ENCODE measurements at places on chromosomes 4 and X.

GRCh38 chr4:42483426-42484379 lies 86.4 kb downstream of the SHISA3 start:
- DNase-seq = no peak

GRCh38 chr4:46404981-46405380 lies 15.1 kb upstream of the GABRA2 start:
- no peak for DNase-seq

DNA sequence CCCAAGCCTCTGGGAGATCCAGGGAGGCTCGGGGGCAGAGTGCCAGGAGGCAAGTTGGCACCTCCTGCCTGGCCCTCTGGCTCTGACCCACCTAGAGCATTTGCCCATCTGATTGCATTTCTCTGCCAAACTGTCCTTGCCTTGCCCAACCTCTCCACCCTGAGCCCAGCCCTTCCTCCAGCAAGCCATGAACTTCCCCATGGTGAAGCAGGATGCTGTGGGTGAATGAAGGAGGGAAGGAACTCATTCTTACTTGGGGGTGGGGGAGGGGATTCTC lies 9.3 kb upstream of the CNGA2 start:
- no peak for DNase-seq

GRCh38 chr4:99991741-99992140 lies 41.7 kb upstream of the H2AZ1 start:
- no peak for DNase-seq

GRCh38 chrX:69264158-69264581 lies 98.9 kb upstream of the PJA1 start:
- no peak for DNase-seq

- no peak for DNase-seq
Measured at GRCh38 chrX:108437349-108438109, 693 bp downstream of the COL4A6 start.

- DNase-seq = no peak
Measured at GRCh38 chrX:12610079-12610478, 181.1 kb upstream of the PRPS2 start.

GRCh38 chrX:14496674-14497073 lies 32.7 kb upstream of the GLRA2 start:
- no peak for DNase-seq

GRCh38 chr4:88028946-88029345 lies 21.5 kb downstream of the PKD2 start:
- DNase-seq = no peak

- DNase-seq = no peak
Measured at GRCh38 chr4:6410664-6411063, 61.8 kb downstream of the PPP2R2C start.

DNA sequence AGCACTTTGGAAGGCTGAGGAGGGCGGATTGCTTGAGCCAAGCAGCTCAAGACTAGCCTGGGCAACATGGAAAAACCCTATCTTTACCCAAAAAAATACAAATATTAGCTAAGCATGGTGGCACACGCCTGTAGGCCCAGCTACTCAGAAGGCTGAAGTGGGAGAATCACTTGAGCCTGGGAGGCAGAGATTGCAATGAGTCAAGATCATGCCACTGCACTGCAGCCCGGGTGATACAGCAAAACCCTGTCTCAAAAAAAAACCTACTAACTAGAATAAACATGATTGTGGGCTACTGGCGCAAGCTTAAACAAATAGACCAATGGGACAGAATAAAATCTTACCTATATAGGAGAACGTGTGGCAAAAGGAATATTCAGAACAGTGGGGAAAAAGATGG lies 7.3 kb downstream of the CDKL2 start:
- DNase-seq = no peak

DNA sequence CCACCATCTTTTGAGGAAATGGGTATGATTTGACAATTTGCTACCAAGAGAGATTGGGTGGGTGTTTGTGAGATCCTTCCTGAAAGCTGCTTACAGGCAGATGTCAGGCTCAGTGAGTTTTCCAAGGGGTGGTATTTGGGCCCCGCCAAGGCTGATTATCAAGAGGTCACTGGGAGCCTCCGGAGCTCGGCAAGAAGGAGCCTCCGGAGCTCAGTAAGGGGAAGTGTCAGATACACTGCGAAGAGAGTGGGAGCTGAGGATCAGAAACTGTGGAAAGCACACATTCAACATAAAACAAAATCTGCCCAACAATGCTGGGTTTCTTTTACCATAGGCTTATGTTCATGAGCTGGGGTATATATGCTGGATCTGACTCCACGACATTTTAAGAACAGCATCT lies 714 bp downstream of the RTL3 start:
- DNase-seq = no peak

DNA sequence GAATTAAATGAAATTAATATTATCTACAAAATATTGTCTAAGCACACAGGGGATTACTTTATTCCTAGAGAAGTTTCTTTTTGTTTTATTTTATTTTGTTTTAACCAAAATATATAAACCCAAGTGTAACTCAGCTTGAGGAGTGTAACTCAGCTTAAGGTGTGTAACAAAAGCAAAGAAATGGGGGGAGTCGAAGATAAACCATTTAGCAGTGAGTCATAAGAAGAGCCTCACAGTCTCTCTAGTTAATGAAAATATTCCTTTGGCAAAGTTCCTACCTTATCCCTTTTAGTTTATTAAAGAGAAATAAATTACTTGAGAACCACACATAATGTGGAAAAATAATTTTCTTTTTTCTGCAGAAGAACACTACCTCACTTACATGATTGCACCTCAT lies 261.8 kb downstream of the KCTD8 start:
- DNase-seq = no peak

DNA sequence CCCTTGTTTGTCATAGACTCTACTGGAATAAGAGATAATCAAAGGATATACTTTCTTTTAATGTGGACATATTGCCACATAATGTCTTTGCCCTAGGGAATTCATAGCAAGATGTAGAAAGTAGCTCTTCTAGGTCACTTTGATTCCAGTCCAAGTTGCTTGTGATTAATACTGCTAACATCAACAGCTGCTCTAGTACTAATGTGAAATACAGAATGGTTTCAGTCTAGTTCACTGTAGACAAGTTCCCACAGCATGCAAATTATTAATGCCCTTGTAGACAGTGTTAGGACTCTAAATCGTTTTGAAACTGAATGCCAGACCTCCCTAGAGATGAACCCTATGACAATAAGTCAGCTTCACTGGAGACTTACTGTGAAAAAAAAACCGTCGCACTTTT lies 494.6 kb upstream of the ATOH1 start:
- DNase-seq = no peak

- DNase-seq = no peak
Measured at GRCh38 chrX:137573324-137574101, 7.6 kb downstream of the ZIC3 start.

- peak; percentile 26 for DNase-seq
Measured at GRCh38 chrX:97039363-97040029, 155.8 kb downstream of the RPA4 start.

- DNase-seq = no peak
Measured at GRCh38 chr4:10181745-10182445, 65.3 kb upstream of the WDR1 start.

GRCh38 chr4:173502282-173502681 lies 27.7 kb downstream of the HAND2 start:
- DNase-seq = no peak

DNA sequence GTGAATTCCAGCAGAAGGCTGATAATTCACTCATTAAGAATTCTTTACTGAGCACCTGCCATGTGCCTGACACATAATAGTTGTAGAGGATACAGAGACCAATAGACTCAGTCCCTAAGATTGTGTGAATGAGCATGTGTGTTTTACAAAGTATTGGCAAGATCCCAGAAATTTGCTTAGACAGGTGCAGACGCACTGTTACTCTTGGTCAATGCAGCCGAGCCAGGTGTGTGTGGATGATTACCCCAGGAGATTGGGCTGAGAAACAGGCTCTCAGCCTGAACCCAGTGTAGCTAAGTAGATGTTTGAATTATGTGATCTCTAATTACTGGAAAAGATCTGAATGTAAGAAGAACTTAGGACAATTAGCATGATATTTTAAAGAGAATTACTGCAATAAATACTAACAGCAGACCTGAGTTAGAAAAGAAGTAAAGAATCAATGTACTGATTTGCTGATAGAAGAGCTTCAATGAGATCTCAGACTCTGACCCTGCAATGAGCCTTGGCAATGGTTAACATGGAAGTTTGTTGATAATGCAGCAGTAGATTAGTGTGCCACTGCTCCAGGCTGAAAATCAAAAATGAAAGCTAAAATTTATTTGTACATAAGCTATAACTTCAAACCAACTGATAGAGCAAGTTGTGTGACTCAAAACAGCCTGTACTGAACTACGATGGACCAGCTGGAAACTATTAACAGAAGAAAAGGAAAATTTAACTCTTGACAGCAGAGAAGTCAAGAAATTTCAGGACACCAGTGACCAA lies 32.2 kb upstream of the NDST4 start:
- DNase-seq = no peak

DNA sequence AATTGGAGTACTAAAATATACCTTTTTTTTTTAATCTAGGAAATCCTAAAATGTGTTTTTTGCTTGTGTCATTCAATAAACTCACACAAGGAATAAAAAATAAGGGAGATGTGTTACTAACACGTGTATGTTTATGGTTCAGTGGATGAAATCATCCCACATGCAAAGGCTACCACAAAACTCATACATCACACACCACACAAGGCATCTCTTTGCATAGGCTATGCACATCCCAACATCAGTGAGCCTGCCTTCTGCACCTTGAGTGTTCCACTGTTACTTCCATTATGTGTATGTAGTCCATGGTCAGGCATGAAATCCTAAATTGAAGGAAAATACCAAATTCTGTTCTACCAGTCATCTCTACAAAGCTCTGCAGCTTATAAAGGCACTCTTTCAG lies 213.1 kb downstream of the DCTD start:
- no peak for DNase-seq

GRCh38 chr4:123996718-123997510 lies 600.3 kb downstream of the SPRY1 start:
- no peak for DNase-seq

- no peak for DNase-seq
Measured at GRCh38 chrX:21225643-21226042, 148.6 kb upstream of the CNKSR2 start.

- no peak for DNase-seq
Measured at GRCh38 chr4:138204507-138204906, 37.6 kb downstream of the SLC7A11 start.

DNA sequence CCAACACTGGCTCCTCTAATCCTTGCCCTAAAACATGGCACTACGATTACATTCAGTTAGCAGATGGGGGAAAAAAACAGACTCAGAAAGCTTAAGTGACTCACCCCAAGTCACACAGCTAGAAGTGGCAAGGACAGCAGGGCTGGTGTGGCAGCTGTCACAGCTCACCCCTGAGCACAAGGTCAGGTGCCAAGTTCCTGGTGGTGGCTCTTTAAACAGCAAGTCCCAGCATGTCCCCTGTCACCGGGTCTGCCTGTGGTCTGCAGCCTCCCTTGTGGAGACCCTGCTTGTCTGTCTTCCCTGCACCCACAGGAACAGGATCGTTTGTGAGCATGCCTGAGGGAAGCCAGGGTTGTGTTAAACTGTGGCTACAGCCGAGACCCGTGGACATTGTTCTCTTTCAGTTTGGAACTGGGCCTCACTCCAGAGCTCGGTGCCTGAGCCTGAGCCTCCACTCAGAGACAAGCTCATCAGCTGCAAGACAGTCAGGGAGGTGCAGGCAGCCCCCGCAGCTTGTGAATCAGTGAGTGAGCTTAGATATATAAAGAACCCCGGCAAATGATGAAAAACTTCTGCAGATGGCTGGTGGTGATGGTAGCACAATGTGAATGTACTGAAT lies 260.8 kb downstream of the BCOR start:
- no peak for DNase-seq

DNA sequence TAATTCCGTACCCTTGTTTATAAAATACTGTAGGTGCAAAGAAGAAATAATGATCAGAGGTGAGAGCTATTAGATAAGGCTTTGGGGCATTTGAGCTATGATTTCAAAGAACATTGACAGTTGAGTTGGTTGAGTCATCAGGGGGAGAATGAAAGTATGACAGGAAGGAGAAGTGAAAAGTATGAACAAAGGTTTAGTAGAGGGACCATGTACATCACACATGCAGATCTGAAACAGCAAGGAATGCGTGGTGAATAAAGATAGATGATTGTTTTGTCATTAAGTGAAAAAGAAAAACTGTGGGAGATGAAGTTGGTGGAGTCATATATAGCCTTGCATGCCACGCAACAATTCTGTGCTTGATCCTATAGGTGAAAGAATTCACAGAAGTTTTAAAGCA lies 163.1 kb downstream of the ARAP2 start:
- DNase-seq = no peak

- no peak for DNase-seq
Measured at GRCh38 chrX:13088156-13088487, 43.7 kb upstream of the FAM9C start.

DNA sequence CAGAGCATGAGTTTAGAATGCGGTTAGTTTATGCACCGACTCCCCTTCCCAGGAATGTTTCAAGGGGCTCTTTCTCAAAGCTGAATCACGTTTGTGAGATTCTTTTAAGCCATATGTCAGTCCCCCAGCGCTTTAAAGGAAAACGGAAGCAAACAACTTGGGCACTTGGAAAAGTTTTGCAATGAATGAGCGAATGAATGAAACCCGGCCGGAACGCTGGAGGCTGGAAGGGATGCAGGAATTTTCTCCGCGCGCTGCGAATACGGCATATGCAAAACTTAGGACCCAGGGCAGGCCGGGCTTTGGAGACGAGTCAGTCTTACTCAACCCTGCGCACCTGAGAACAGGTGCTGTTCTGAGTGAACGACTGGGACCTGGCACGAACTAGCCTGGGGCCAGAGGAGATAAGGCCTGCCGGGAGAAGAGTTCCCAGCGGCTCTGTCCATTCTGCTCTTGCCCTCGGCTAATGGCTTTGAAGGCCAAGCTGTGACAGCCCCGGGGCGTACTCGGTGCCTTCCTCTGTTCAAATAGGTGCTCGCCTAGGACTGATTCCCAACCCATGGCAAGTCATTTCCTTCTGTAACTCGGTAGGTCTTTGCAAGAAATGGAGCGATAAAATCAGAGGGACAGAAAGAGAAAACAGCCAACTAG lies 743 bp upstream of the NRK start:
- no peak for DNase-seq

GRCh38 chr4:4651811-4652755 lies 110.2 kb upstream of the STX18 start:
- no peak for DNase-seq

Data from CD4-positive, CD25-positive, alpha-beta regulatory T cell (primary cell).